ENCODE measurements at places on chromosomes 5 and 9.

GRCh38 chr9:16004613-16005012 is 451.8 kb downstream of the CCDC171 start:
- no peak for DNase-seq

GRCh38 chr9:128167209-128167608 is 7.1 kb downstream of the BBLN start:
- no peak for DNase-seq

- no peak for DNase-seq
Observed at GRCh38 chr5:16983972-16984371, 47.9 kb upstream of the MYO10 start.

- DNase-seq = no peak
Observed at GRCh38 chr9:3214741-3215140, 311.1 kb downstream of the RFX3 start.

DNA sequence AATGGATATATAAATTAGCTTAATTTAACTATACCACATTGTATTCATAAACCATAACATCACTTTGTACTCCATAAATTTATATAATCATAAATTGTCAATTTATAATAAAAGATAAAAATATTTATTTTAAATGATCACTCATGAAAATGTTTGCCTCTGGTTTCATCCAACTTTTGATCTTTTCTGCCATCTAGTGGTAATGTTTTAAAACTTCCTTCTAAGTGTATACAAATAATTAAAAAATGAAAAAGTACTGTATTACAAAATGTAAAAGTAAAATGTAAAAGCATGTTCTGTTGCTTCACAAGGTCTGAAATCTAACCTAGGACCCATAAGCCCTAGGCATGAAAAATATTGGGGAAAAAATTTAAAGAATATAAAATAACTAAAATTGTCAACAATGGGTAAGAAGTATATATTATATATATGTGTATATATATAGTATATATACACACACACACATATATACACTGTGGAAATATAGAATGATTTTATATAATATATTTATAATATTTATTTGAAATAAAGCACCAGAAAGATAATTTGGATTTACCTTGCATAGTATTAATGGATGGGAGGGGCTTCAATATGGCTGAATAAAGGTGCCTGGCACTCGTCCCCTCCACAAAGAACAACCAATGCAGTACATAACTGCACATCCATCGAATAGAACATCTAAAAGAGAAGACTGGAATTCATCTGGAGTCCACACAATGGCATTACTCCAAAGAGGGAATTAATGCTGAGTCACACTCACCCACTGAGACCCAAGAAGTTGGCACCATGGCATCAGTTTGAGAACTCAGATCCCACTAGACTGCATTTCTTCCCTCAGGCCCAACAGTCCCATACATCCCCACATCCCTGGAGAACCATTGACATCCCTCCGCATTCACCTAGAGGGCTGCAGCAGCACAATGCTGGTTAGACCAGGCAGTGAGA is 32.5 kb downstream of the ANXA1 start:
- DNase-seq = no peak

- no peak for DNase-seq
Observed at GRCh38 chr5:93782978-93783377, 41.6 kb upstream of the POU5F2 start.

DNA sequence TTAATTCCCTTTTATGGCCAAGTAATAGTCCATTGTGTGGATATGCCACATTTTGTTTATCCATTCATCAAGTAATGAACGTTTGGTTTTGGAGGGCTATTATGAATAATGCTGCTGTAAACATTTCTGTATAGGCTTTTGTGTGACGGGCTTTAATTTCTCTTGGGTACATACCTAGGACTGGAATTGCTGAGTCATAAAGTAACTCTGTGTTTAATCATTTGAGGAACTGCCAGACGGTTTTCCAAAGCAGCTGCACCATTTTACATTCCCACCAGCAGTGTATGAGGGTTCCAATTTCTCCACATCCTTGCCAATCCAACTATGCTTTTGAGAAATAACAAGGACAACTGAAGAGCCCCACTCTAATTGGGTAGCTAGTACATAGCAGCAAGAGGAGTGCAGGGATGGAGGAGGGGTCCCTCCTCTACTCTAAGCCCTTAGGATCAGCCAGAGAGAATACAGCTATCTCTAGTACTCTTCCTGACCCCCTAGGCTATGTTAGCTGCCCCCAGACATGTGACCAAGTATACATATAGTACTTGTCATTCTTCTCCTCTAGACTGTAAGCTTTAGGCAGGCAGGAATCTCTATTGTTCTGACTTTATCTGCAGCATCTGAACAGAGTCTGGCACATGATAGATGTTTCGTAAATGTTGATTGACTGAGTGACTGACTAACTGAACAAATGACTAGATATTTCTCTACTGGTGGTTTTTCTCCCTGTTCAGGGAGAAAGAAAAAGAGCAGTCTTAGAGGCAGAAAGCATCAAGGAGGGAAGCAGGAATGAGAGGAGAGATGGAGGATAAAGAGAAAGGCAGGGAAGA is 22.1 kb upstream of the MATR3 start:
- no peak for DNase-seq

DNA sequence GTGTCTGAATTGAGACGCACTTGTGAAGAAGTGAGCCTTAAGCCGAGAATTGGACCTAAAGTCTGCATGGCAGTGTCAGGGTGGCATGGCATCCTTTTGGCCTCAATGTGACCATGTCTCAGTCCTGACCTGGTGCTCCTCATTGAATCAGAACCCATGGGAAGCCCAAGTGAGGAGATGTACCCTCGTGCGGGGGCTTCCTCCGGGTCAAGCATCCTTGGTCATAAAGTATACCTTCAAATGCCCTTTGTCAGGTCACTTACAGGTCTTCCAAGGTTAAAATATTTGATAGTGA is 202.2 kb downstream of the GADD45G start:
- DNase-seq = no peak

DNA sequence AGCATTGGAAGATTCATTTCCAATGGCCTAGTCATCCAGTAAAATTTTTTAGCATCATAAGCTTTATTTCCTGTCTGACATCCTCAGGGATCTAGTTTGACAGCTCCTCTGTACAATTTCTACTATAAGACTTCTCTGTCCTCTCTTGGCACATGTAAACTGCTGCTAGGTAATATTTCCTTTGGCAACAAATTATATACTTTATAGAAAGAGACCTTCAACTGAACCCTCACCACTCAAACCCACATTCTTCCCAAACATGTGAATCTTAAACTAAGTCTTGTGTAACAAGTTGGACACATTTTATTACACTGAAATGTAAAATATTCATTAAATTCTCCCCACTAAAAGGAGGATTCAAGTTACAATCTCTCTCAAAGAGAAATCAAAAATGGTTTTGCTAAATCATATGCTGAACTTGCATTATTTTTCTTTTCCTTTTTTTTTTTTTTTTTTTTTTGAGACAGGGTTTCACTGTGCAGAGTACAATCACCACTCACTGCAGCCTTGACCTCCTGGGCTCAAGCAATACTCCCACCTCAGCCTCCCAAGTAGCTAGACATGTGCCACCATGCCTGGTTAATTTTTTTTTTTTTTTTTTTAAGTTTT is 36.9 kb downstream of the SCAI start:
- no peak for DNase-seq
